ENCODE measurements at places on chromosomes 7 and 10. TPM values are rescaled to one million over a fixed set of nuclear protein-coding genes. Genes with fewer than 3 reads are reported as not detected.
A peak's percentile ranks its signal among the peaks of the same experiment; 100 is the strongest.

DNA sequence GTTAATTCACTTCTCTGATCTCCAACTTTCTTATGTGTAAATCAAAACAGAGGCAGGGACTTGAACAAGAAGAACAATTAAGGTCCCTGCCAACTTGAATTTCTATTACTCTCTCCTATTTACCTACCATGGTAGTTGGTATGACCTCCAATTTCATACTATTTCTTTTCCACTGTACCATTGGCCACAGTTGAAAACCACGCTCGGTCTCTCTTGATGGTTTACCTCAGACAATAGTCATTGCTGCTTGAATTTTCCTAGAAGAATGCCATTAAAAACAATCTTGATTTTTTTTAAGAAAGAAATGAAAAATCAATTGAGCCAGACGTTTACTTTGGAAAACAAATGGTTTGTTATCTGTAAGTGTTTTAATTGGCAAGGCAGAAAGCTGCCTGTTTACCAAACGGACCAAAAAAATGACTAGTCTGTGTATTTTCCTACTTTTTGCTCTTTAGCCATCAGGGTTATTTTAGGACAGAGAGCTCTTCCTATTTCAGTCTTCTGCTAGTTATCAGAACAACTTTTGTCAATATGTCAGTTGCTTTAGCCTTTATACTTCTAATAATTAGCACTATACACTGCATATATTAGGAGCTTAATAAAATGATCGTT lies 157.5 kb upstream of the PLXDC2 start:
- DNase-seq, result no peak

- no peak for DNase-seq
These were observed 16.9 kb downstream of the ZNF713 start for GRCh38 chr7:55903985-55904759.

GRCh38 chr10:80292607-80293239 lies 3.3 kb upstream of the MAT1A start:
- DNase-seq, result no peak

- no peak for DNase-seq
These were observed 227.9 kb downstream of the PLXNA4 start for GRCh38 chr7:132348341-132348740.

VSTM4 gene
- total RNA-seq, result 3.0 TPM

DNA sequence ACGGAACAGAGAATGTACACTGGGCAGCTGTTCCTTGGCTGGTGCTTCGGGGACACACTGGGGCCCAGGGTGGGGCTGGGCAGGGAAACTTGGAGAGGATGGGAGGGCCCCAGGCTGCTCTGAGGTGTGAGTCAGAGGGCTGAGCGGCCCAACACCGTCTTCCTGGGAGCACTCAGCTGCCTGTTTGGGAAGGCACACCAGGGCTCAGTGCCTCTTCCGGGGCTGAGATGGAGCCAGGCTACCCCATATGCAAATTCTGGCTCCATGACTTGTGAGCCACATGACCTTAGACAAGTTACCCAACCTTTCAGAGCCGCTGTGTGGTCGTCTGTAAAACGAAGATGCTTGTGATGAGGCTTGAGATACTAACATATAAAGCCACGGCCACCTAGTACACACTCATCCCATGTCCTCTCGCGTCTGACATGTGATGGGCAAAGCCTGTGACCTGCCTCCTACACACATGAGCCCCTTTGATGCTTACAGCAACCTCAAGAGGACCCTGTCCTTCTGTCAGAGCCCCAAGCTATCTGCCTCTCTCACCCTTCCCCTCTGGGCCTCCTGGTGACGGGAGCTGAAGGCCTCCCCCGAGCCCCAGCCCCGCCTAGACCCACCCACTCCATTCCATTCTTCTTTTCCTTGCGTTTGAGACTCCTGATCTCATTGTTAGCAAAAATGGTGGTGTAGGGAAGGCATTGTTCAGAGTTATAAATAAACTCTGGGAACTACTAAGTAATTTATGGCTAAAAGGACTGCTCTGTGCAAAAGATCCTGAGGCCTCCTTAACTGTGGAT lies 26.1 kb downstream of the KLRG2 start:
- no peak for DNase-seq

WDFY4 gene
- total RNA-seq, result 3.3 TPM

DNA sequence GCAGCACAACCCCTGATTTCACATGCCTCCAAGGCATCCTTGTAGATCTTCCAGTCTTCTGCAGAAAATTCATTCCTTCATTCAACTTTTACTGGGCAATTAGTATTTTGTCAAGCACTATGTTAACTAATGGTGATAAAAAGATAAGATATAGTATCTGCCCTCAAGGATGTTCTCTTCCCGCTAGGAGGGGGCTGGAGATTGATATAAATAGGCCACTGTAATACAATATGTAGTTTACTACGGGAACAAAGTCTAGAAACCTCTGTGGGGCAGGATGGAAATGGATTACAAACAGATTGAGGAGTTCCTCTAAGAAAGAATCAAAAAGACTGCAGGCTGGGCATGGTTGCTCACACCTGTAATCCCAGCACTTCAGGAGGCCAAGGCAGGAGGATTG lies 10.3 kb upstream of the PARD3 start:
- no peak for DNase-seq

GRCh38 chr7:134732728-134733127 lies 46.7 kb upstream of the CALD1 start:
- no peak for DNase-seq

DNA sequence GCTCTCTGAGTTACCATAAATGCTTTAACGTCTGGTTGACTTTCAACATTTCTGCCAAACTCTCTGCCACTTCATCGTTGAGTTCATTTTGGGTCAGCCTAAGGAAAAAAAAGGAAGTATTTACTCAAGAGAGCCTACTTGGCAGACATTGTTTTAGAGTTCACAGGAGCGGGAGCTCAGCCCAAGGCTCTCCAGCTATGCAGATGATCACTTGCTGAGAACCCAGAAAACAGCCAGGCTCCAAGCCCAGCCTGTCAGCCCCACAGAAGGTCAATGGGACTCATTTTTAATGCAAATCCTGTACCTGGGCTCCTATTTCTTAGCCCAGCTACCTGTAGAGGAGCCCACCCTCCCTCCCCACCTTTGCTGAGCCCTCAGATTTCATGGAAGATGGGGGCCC lies 45.5 kb downstream of the NOD1 start:
- DNase-seq, result no peak

PNLIPRP2 gene
- not detected for total RNA-seq

C10orf67 gene
- total RNA-seq, result not detected

DNA sequence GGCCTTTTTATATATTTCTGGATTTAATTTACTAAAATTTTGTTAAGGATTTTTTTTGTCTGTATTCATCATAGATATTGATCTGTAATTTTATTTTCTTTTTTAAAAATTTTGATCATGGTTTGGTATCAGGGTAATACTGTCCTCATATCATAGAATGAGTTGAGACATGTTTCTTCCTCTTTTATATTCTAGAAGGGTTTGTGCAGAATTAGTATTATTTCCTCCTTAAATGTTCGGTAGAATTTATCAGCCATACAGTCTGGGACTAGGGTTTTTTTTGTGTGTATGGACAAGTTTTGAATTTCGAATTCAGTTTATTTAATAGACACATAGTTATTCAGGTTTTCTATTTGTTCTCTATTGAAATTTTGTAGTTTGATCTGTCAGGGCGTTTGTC lies 54.0 kb downstream of the SHOC2 start:
- no peak for DNase-seq

DNA sequence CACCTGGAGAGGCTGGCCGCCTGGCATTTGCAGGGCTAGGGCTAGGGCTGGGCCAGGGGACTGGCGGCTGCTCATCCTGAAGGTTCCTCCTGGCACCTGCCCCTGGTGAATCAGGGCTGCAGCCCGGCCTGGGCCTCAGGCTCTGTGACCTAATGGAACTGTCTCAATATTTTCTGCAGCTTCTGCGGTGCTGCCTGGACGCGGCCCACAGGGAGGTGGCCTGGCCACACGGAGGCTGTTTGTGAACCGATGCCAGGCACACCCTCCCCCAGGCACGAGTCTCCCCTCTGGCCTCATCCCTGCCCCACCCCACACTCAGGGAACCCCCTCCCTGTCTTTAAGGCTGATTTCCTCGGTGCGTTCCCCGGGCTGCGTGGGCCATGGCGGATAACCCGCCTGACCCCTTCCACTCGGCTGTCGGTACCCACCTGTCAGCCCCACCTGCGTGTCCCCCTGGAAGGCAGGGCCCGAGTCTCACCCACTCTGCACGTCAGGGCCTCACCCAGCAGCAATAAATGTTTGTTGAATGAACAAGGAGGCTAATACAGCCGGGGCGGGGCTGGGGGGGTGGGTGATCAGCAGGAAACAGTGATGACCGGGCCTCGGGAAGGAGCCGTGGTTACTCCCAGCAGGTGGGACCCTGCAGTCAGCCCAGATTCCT lies 54.5 kb upstream of the DNAJB6 start:
- DNase-seq, result no peak

GRCh38 chr10:70912556-70912955 lies 24.2 kb upstream of the PCBD1 start:
- DNase-seq, result no peak

GDF10 gene
- total RNA-seq, result 0.28 TPM

DNA sequence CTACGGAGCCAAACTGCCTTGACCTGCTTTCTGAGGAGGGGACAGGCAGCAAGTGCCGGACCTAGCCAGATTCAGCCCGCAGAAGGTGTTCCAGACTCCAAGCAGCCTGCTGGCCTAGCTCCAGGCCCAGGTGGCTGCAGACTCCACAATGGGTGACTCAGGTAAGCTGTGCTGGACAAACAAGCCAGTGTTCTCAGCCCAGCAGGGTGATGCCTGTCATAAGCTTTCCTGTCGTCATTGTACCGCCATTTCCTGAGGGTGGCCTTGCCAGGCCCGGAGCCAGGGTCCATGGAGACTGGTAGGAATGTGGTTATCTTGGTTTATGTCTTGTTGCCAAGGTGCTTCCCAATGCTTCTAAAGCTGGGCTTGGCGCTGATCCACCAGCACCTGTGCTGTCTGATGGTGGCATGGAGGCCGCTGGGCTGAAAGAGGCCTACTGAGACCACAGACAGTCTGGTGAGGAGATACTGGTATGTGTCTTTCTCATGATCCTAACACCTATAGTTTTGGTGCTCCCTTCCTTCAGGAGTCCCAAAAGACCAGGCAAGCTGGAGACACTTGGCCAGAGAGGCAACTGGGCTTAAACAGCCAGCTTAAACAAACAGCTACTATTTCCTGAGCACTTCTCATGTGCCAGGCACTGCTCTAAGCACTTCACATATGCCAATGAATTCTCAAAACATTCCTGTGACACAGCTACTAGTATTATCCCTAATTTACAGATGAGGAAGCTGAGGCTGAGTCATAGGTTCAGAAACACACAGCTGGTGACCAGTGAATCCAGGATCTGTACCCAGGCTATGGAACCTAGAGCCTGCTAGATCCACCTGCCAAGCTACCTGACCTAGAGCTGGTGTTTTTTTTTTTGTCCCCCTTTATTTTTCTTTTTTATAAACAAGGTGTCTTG lies 42.0 kb downstream of the ZC3HC1 start:
- peak; percentile 35 for DNase-seq

GRCh38 chr7:151405588-151405987 lies 4.2 kb downstream of the WDR86 start:
- no peak for DNase-seq

ALDH18A1 gene
- 31.1 TPM for total RNA-seq

DNA sequence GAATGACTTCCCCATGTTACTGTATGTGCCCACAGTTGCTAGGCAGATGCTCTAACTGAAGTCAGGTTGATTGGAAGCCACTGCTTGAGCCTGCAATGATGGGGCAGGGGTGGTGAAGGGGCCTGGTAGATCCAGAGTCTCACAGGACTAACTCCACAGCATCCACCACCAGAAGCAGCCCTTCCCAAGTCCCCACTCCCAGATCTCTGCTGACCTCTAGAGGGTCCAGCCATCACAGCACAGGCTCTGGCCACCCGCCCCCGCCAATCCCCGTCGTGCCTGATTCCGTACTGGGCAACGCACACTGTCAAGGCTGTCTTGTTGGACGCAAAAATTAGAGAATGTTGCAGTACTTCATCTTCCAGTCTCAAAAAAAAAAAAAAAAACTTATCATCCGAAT lies 136.8 kb upstream of the PDE1C start:
- no peak for DNase-seq

GRCh38 chr7:106868364-106868763 lies 3.3 kb downstream of the PIK3CG start:
- DNase-seq, result no peak

DNA sequence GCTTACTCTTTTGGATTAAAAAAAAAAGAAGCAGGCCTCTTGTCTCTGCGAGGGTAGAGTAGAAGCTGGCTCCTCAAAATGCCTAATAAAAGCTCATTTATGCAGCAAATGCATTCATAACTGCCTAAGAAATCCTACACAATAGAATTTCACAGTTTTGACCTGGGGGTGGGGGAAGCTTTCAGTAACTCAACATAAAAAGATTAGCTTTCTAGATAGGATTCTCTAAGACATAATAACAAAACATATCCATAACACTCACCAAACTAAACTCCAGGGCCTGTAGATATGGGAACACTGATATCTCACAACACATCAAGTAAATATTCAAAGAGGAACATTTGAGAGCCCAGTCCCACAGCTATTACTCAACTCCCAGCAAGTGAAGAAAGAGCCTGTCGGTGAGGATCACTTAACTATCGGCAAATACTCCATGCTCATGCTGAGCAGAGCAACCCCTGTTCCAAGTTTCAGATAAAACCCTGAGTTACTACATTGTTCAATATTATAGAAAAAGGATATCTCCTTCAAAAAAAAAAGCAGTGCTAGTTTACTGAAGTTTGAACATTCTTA lies 88.1 kb downstream of the COBL start:
- DNase-seq, result peak; percentile 5
